ENCODE measurements at places on chromosomes 1 and 21.

DNA sequence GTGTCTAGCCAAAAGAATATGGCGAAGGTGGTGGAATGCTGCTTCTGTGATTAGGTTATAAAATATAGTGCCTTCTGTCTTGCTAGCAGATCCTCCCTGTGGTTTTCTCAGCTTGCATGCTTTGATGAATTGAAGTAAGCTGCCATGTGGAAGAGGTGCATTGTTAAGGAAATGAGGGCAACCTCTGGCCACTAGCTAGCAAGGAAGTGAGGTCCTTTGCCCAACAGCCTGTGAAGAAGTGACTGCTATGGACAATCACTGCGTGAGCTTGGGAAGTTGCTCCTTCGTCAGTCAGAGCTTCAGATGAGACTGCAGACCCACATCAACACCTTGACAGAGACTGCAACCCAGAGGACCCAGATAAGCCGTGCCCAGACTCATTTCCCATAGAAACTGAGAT, 109.4 kb downstream of the GIPC2 start:
- no peak for DNase-seq

- DNase-seq: no peak
Measured at GRCh38 chr1:205976708-205977401, 26.3 kb downstream of the RAB7B start.

DNA sequence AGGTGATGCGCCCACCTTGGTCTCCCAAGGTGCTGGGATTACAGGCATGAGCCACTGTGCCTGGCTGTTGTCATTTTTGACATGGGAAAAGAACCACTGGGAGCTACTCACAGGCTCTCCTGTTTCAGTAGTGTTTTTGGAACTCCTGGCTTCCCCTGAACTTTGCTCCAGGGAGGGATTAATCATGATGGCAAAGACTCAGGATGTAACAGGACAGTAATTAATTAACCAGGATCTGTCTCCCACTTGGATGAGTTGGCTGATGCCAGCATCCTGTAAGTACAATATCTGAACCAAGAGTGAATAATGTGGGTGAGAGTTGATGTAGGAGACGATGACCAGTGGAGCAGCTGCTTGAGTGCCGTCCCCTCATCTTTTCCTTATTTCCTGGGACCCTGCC, 4.9 kb downstream of the SFT2D2 start:
- no peak for DNase-seq

- DNase-seq: no peak
Measured at GRCh38 chr21:41367945-41368734, 6.3 kb downstream of the MX2 start.

- no peak for DNase-seq
Measured at GRCh38 chr1:107272321-107272720, 131.5 kb downstream of the NTNG1 start.

DNA sequence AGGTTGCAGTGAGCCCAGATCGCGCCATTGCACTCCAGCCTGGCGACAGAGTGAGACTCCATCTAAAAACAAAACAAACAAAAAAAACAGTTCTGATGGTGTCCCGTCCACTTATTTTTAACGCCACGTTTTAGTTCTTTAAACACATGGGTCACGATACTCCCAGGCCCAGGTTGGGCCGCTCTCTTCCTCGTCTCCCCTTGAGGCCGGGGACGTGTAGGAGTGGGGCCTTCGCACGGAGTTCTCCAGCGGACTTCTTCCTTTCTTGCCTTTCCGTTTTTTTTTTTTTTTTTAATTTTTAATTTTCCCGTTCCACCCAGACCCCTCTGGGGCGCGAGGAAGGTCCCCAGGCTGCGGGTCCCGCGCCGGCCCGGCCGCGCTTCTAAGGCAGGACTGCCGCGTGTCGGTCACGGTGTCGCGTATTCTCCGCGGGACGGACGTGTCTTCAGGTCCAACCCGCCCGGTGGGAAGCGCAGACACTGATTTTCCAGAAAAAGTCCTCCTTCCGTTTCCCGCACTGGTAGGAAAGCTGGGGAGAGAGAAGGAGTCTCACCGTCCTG, 47.5 kb upstream of the SLC19A1 start:
- DNase-seq: no peak

DNA sequence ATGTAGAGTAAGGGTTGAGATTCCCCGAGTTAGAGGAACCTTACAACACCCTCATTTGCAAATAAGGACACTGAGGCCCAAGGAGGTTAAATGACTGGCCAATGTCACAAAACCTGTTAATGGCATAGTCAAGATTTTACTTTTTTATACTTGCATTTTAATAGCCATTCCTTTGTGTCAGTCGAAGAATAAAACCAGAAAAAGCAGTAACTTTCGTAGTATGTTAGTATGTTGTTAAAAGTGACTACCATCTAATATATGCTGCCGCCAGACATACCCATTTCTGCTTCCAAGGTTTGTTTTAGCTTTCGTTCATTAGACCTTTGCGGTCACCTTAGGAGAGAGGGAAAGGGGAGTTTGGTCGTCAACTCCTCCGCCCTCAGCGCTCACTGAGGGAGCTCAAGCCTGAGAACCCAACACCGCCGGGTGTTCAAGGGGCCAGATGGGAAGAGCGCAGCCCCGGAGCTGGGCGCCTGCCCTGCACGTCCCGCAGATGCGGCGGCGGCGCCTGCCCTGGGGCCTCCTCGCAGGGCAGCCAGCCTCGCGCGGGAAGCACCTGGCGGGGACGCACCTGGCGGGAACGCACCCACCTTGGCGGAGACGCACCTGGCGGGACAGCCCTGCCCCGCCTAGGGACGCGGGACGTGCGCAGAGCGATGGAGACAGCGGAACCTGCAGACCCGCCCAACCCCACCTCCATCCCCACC, 466 bp downstream of the VPS26C start:
- DNase-seq: no peak

DNA sequence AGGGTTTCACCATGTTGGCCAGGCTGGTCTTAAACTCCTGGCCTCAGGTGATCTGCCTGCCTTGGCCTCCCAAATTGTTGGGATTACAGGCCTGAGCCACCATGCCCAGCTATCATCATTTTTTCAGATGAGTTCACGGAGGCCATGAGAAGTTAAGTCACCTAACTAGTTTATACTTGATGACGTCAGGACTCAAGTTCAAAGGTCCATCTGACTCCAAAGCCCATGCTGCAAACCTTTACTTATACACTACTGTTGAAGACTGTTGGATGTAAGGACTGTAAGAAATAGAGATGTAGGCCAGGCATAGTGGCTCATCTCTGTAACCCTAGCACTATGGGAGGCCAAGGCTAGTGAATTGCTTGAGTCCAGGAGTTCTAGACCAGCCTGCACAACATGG, 40.8 kb upstream of the STMN1 start:
- no peak for DNase-seq

DNA sequence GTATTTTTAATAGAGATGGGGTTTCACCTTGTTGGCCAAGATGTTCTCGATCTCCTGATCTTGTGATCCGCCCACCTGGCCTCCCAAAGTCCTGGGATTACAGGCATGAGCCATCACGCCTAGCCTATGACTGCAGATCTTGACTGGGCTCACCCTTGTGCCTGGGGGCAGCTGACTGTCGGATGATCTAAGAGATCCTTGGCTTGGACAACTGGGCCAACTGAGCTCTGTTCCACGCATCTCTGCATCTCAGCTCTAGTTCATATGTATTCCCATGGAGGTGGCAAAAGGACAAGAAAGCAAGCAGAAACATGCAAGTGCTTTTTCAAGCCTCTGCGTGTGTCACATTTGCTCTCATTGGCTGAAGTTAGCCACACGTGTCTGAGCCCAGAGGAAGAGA, 75.8 kb upstream of the SELENON start:
- no peak for DNase-seq

- no peak for DNase-seq
Measured at GRCh38 chr1:235022981-235023710, 105.5 kb downstream of the TOMM20 start.

GRCh38 chr1:155181371-155182051, 7.9 kb downstream of the TRIM46 start:
- no peak for DNase-seq

GRCh38 chr1:106926803-106927582, 129.5 kb upstream of the PRMT6 start:
- DNase-seq: no peak

DNA sequence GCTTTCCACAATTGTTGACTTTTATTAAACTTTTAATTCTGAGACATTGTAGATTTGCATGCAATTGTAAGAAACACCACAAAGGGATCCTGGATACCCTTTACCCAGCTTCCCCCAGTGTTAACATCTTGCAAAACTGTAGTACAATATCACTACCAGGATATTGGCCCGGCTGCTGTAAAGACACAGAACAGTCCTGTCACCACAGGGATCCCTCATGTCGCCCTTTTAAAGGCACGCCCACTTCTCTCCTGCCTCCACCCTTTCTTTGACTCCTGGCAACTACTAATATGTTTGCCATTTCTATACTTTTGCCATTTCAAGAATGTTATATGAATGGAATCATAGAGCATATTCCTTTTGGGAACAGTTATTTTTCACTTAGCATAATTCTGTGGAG, 37.0 kb downstream of the NAV1 start:
- DNase-seq: no peak

- no peak for DNase-seq
Measured at GRCh38 chr1:215543191-215543606, 23.9 kb upstream of the KCTD3 start.

GRCh38 chr1:80365359-80366021, 1359.0 kb upstream of the ADGRL4 start:
- DNase-seq: no peak

GRCh38 chr1:75765697-75766355, 20.2 kb upstream of the RABGGTB start:
- no peak for DNase-seq

- DNase-seq: no peak
Measured at GRCh38 chr1:208821939-208822338, 577.8 kb upstream of the PLXNA2 start.

DNA sequence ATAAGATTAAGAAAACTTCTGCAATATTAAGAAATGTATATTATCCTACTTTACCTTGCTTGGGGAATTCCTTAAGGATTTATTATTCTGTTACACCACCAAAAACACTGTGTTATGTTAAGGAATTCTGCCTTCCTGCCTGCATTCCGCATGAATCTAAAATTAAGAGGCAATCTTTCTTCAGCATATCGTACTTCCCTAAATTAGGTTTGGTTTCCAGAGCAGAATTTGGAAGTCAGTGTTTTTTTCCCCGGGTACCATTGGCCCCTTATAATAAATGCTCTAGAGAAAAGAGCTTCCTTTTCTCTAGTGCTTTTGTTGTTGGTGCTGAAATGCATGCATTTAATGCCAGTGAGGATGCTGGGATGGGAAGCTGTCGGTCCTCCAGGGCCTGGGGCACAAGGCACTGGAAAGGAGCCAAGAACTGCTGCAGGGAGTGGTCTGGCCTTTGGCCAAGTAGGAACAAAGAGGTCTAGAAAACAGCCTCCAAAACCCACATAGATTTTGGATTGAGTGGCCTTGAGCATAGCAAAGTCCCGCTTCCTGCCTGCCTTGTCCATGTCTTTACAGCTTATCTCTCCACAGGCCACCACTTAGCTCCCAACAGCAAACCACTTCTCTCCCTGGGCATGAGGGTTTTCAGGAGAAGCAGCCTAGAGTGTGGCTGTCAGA, 69.9 kb downstream of the RRAGC start:
- no peak for DNase-seq

- no peak for DNase-seq
Measured at GRCh38 chr1:28104866-28105467, 16.6 kb upstream of the EYA3 start.

DNA sequence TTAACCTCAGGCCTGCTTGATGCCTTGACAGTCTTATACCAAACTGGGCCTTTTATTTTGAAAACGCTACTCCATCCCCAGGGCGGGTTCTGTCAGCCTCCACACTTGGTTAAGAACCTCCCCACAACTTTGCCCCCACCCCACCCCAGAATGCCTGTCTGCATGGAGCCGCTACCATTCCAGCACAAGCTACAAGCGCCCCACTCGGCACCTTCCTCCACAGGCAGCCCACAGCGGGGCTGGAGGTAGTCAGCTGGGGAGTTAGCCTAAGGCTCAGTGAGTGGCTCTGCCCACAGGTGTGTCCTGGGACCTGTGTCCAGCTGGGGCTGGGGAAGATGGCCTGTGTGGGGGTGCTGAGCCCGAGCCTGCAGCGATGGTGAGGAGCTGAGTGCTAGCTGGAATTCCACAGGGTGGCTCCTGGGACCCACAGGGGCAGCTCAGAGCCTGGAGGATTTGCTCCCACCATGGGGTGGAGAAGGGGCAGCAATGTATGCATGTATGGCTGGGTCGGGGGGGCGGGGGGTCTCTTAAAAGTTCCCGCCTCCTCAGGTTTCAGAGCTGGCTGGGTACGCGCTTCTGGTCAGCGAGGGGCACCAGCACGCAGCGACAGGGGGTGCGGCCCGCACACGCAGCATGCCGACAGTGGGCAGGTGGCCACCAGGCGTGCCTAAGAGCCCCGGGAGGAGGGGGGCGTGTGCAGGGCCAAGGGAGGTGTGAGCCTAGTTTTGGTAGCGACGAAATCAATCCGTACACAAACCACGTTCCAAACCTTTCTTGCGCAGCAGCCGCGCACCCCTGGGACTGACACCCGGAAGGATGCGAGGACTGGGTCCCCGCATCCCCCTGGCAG, 917 bp downstream of the ETNK2 start:
- DNase-seq: no peak

DNA sequence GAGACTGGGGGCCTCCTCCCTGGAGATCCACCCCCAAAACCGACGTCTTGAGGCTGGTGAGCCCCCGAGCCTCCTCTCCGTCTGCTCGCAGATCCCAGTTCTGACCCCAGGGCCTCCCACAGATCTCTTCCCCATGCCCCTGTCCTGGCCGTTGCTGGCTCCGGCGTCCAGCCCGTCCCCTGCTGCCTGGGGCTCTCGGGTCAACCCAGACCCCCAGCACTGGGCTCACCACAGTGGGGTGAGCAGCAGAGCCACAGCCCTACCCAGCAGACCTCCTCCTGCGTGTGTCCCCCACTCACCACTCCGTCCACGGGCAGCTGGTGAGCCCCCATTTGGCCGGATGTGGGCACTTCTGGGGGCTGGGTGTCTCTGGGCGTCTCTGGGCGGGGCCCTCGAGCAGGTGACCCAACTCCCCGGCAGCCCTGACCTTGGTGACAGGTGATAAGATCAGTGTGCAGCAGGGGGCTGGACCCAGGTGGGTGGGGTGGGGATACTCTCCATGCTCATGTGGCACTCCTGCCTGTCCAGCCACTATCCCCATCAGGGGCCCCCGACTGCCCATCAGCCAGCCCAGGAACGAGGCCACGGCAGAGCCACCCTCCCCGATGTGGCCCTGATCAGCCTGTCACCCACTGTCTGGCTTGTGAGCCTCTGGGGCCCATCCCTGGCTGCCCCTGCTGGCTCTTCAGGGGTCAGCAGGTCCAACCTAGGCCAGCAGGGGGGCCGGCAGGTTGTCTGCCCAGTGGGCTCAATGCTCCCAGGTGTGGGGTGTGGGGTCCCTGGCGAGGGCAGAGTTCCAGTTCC, 709 bp downstream of the TNFRSF14 start:
- no peak for DNase-seq

DNA sequence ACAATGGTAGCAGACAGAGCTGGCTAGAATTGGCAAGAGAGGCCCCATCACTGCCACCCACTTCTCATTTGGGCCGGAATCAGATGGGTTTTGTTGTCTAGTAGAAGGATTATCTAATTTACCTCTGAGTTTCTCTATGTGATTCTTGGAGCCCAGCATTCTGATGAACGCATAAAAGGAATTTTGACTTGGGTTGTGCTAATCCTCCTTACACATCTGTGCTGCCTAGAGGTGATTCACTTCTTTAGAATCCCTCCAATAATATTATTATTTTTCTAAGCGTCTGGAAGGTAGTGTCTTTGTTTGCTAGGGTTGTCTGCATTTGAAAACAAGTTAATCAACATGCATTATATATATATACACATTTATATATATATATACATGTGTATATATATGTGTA, 118.1 kb downstream of the RUNX1 start:
- DNase-seq: no peak

GRCh38 chr1:93592551-93592949, 89.1 kb downstream of the BCAR3 start:
- no peak for DNase-seq

Data from activated CD8-positive, alpha-beta memory T cell treated with anti-CD3 and anti-CD28 coated beads, Interleukin-2, amount 50 U/mL, for 4 hours (primary cell).